Bronchial smooth muscle cell (primary cell): ENCODE measurements at places on chromosomes 3 and 15. TPM values are rescaled to one million over a fixed set of nuclear protein-coding genes. Genes with fewer than 3 reads are reported as not detected.

EIF4G1 gene
- total RNA-seq: 222 and 223 TPM in 2 replicates

PRR20G gene
- not detected in 2 replicates for total RNA-seq

CLDN1 gene
- total RNA-seq: under 0.01 and 0.17 TPM in 2 replicates

CHL1 gene
- total RNA-seq: under 0.01 and 16.2 TPM in 2 replicates

PCOLCE2 gene
- total RNA-seq: 122 and 144 TPM in 2 replicates

PRTG gene
- total RNA-seq: 0.47 and 1.2 TPM in 2 replicates

SATB1 gene
- total RNA-seq: 12.1 and 15.2 TPM in 2 replicates

CACNA2D2 gene
- total RNA-seq: 0.09 and 0.16 TPM in 2 replicates

GMNC gene
- total RNA-seq: not detected in 2 replicates

LRTM1 gene
- not detected in 2 replicates for total RNA-seq

HHATL gene
- total RNA-seq: not detected in 2 replicates

PXK gene
- 41.0 and 47.9 TPM in 2 replicates for total RNA-seq

TMC3 gene
- under 0.01 TPM in 1 of 2 replicates, not detected in the other for total RNA-seq

ANKRD63 gene
- total RNA-seq: not detected in 2 replicates

SNURF gene
- total RNA-seq: 87.3 and 257 TPM in 2 replicates

ZNF80 gene
- not detected in 2 replicates for total RNA-seq

STAB1 gene
- total RNA-seq: under 0.01 and 0.32 TPM in 2 replicates

CD96 gene
- total RNA-seq: under 0.01 TPM in 2 replicates

STRIT1 gene
- total RNA-seq: not detected in 2 replicates

ZNF621 gene
- total RNA-seq: 11.8 and 13.2 TPM in 2 replicates
